ENCODE measurements at places on chromosomes 5 and 9. TPM values are rescaled to one million over a fixed set of nuclear protein-coding genes. Genes with fewer than 3 reads are reported as not detected.

- H3K4me1 ChIP-seq: peaks cover 8% of the 10 kb centered on the region
- no peak for DNase-seq
- no peaks in the 10 kb centered on the region for H3K27me3 ChIP-seq
- H3K36me3 ChIP-seq: peaks cover 41% of the 10 kb centered on the region
These were observed 60.6 kb downstream of the CYFIP2 start for GRCh38 chr5:157326440-157327005.

GRCh38 chr9:118418887-118419565 lies 714.8 kb downstream of the TLR4 start:
- H3K4me3 ChIP-seq: no peak overlapping the region
- H3K27ac ChIP-seq: no peak overlapping the region
- H3K27me3 ChIP-seq: no peaks in the 10 kb centered on the region
- DNase-seq: no peak
- H3K4me1 ChIP-seq: no peaks in the 10 kb centered on the region

- no peak overlapping the region for H3K27ac ChIP-seq
- H3K36me3 ChIP-seq: no peaks in the 10 kb centered on the region
- DNase-seq: no peak
- no peaks in the 10 kb centered on the region for H3K4me1 ChIP-seq
These were observed 406.0 kb upstream of the KLF4 start for GRCh38 chr9:107895501-107896001.

- no peaks in the 10 kb centered on the region for H3K4me1 ChIP-seq
- no peak for DNase-seq
- no peak overlapping the region for H3K4me3 ChIP-seq
- H3K36me3 ChIP-seq: no peaks in the 10 kb centered on the region
These were observed 456.4 kb downstream of the PDE4D start for GRCh38 chr5:59437176-59437575.

DNA sequence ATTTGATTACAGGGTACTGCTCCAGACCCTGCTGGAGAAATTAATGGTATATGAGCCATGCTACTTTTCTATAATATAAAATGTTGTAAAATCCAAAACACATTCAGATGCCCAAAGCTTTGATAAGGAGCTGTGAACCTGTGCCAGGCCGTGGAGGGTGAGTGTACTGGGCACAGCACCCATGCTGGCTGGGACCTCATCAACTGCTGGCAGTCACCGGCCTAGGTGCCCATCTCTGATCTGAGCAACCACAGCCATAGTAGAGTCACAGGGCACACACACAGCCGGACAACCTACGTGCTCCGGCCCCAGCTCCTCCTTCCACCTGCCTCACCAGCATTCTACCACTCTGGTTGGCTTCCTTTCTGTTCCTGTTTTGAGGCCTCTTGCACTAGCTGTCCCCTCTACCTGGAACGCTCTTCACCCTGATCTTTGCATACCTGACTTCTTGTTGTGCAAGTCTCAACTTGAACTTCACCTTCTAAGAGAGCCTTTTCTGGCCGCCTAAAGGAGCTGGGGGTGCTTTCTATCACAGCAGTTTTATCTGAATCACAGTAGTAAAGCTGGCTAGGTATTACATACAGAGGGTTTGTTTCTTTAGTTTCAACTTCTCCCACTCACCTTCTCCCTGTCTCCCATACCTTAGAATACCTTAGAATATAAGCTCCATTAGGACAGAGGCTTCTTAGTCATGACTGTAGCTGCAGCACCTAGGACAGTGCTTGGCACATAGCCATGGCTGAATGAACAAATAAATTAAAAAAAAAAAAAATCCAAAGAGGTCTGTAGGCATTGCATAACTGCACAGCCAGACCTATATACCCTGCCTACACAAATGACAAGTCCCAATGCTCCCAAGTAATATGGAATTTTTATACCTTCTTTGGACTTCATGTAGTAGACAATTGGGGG lies 51.7 kb downstream of the MED27 start:
- H3K4me3 ChIP-seq: no peak overlapping the region
- no peaks in the 10 kb centered on the region for H3K27me3 ChIP-seq
- DNase-seq: no peak
- H3K36me3 ChIP-seq: no peaks in the 10 kb centered on the region

Gene FOXI1
- not detected for polyA plus RNA-seq

GRCh38 chr5:171946000-171946781 lies 60.2 kb downstream of the FBXW11 start:
- H3K27ac ChIP-seq: no peak overlapping the region
- H3K4me3 ChIP-seq: no peak overlapping the region
- no peaks in the 10 kb centered on the region for H3K27me3 ChIP-seq
- no peaks in the 10 kb centered on the region for H3K36me3 ChIP-seq

GRCh38 chr9:3858961-3859360 lies 333.2 kb upstream of the RFX3 start:
- H3K4me3 ChIP-seq: no peak overlapping the region
- H3K36me3 ChIP-seq: no peaks in the 10 kb centered on the region
- H3K4me1 ChIP-seq: no peaks in the 10 kb centered on the region
- no peaks in the 10 kb centered on the region for H3K27me3 ChIP-seq
- no peak for DNase-seq
- H3K27ac ChIP-seq: no peak overlapping the region

Gene PRDM9
- not detected for polyA plus RNA-seq

DNA sequence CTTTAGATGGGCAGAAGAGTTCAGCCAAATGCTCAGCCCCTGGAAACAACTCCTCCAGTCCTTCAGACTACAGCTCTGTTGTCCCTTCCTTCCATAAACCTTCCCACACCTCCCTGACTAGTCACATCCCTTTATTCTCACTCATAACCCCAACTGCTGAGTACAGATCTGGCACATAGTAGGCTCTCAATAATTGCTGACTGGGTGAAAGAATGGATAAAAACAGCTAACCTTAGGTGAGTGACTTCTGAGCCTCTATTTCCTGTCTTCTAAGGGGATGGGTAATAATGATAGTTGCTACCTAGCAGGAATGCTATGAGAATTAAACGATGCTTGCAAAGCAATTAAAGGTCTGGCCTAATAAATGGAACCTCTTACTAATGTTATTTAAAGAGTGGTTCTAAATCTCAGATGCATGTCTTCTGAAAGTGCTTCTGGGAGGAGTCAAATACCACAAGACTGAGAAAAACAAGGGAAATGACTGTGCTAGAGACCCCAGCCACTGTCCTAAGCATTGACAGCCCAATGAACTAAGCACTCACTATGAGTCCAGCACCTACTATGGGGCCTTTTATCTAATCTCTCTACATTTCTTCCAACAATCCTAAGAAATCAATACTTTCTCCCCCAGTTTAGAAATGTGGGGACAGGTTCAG lies 2.5 kb upstream of the NR6A1 start:
- H3K4me1 ChIP-seq: peaks cover 3% of the 10 kb centered on the region
- H3K36me3 ChIP-seq: no peaks in the 10 kb centered on the region
- H3K4me3 ChIP-seq: no peak overlapping the region
- DNase-seq: no peak

DNA sequence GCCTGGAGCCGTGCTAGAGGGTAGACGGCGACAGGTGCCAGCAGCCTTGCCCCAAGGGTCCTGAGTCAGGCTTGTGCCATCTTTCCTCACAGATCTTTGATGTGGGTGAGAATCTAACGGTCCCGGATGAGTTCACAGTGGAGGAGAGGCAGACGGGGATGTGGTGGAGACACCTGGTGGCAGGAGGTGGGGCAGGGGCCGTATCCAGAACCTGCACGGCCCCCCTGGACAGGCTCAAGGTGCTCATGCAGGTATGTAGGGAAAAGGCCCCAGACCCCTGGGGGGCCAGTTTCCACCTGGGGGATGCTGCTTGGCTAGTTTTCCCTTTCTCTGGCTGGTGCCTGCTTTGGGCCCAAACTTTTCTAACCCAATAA lies 24.0 kb downstream of the PTGES2 start:
- DNase-seq: no peak
- peaks cover 75% of the 10 kb centered on the region for H3K36me3 ChIP-seq
- no peak overlapping the region for H3K27ac ChIP-seq
- peaks cover 38% of the 10 kb centered on the region for H3K4me1 ChIP-seq
- no peaks in the 10 kb centered on the region for H3K27me3 ChIP-seq

DNA sequence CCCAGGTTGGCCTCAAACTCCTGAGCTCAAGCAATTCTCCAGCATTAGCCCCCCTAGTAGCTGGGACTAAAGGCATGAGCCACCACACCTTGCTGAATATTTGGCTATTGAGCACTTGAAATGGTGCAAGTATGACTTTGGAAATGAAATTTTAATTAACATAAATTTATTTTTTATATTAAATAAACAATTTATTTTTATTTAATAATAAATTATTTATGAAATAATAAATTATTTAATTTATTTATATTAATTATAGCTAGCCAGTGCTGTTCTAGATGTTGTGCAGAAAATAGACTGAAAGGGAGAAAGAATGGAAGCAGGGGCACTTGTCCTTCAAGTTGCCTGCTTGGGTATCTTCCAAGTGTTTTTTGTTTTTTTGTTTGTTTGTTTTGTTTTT lies 40.0 kb upstream of the CTNNA1 start:
- no peaks in the 10 kb centered on the region for H3K36me3 ChIP-seq
- no peak for DNase-seq
- no peak overlapping the region for H3K4me3 ChIP-seq
- H3K27me3 ChIP-seq: no peaks in the 10 kb centered on the region

Gene GRM6
- not detected for polyA plus RNA-seq

Gene ARHGEF28
- 0.51 TPM for polyA plus RNA-seq

Gene EDIL3
- 4.3 TPM for polyA plus RNA-seq
